Ascending aorta (tissue), 2 donors: ENCODE measurements at places on chromosomes 12 and 14.
A peak's percentile ranks its signal among the peaks of the same experiment; 100 is the strongest.

DNA sequence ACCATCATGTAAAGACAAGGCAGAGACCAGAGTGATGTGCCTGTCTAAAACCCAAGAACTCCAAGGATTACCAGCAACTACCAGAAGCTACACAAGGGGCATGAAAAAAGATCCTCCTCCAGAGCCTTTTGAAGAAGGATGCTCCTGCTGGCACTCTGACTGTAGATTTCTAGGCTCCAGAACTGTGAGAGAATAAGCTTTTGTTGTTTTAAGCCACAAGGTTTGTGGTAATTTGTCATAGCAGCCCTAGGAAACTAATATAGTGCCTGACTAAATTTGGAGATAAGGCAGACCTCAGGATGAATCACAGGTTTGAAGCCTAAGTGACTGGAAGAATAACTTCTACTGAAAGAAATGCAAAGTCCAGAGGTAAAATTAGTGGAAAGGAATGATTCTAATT lies 132.9 kb downstream of the CEP83 start:
- no peak overlapping the region for H3K27ac ChIP-seq
- DNase-seq = no peak
- H3K36me3 ChIP-seq = peaks cover 3% of the 10 kb centered on the region

DNA sequence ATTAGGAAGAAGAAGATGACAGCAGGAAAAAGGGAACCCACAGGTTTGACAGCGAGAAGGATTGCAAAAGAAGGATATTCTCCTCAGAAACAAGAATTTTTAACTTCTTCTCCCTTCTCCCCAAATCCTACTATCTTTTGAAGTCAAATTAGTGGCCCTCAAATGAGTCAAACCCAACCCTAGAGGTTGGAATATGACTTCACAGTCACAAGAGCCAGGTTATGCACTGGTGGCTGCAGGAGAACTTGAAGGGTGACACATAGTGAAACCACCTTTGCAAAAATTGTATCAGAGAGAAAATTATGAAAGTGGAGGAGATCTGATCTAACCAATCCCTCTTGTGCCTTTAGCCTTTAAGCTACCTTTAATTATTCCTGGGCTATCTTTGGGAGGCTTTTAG lies 386.2 kb upstream of the CCDC196 start:
- no peak for DNase-seq
- no peaks in the 10 kb centered on the region for H3K27me3 ChIP-seq
- H3K4me3 ChIP-seq = no peak overlapping the region

- H3K36me3 ChIP-seq = no peaks in the 10 kb centered on the region
- H3K27ac ChIP-seq = no peak overlapping the region
- H3K4me1 ChIP-seq = no peaks in the 10 kb centered on the region
Measured at GRCh38 chr12:43008953-43009845, 419.7 kb upstream of the PRICKLE1 start.

DNA sequence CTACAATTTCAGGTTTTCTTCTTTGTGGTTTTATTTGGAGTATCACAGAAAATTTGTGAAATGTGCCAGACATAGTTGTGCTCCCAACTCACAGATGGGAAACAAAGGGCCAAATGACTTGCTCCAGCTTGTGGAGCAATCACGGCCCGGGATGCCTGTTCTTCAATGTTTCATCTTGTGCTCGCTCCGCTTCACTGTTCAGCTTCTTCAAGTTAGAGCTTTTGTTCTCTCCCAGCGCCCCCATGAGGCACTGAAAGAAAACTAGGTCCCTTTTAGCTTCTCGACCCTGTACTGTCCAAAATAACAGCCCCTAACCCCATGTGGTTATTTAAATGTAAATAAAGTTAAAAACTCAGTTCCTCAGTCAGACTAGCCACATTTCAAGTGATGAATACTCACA lies 187.9 kb upstream of the STXBP6 start:
- no peaks in the 10 kb centered on the region for H3K27me3 ChIP-seq
- no peak for DNase-seq
- H3K36me3 ChIP-seq = no peaks in the 10 kb centered on the region
- no peak overlapping the region for H3K27ac ChIP-seq
- H3K4me3 ChIP-seq = no peak overlapping the region

DNA sequence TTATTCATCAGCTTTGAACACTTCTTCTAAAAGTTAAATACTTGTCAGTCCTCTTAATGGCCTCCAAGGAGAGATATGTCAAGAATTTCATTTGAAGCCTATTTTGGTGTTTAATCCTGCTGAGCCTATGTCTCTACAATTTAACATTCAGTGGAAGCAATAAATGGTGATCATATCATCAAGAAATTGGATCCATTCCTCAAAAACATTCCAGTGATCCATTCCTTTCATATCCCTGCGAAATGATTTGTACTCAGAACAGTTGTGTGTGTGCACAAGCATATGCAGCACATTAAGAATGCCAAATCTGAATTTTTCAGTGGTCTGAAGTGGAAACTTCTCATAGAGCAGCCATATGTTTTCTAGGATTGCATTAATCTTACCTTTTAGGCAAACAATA lies 373.7 kb upstream of the SYT1 start:
- no peaks in the 10 kb centered on the region for H3K36me3 ChIP-seq
- no peak for DNase-seq
- H3K4me1 ChIP-seq = no peaks in the 10 kb centered on the region

DNA sequence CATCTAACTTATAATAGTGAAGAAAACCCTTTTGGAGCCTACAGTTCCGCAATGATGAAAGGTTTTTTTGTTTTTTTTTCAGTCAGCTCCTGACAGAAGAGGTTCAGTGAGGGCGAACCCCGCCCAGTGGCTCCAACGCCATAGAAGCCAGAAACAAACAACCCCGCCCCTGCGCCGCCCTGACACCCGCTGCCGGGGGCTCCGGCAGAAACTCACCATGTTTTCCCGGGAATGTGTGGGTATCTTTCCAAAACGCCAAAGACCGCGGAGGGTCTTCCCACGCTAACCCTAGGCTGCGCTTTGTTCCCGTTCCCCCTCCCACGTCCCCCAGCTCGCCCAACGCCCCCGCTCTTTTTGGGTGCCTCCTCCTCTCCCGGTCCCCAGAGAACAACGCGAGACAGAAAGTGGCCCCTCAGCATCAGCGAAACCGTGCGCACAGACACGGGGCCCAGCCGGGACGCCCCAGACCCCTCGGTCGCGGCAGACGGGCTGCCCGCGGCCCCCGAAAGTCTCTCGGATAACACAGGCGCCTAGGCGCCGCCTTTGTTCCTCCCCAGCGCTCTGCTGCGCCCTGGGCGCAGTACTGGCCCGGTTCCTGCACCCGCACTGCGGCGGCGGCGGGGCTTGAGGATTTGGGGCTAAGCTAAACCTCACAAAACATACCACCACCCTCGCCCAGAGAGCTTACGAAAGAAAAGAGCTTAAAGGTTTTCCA lies 522 bp downstream of the TUBA1A start:
- H3K27ac ChIP-seq = peak overlapping the region; percentile 99
- H3K27me3 ChIP-seq = no peaks in the 10 kb centered on the region
- DNase-seq = peak; percentile 41
- peaks cover 33% of the 10 kb centered on the region for H3K36me3 ChIP-seq
- H3K4me1 ChIP-seq = peaks cover 10% of the 10 kb centered on the region

DNA sequence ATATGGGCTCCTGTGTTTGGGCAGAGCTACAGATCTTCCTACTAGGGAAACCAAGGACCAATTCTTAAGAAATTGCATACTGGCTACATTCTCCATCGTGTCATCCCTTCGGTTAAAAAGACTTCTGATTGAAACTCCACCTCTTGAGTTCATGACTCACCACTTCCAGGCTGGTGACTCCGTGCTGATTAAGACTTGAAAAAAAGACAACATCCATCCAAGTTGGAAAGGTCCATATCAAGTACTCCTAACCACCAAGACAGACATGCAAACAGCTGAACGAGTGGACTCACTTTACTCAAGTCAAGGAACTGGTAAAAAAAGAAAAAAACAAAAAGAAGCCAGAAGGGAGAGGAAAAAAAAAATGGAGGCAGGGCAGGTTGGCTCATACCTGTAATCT lies 63.4 kb downstream of the APOBEC1 start:
- DNase-seq = no peak
- no peak overlapping the region for H3K4me3 ChIP-seq
- no peaks in the 10 kb centered on the region for H3K4me1 ChIP-seq

- H3K27ac ChIP-seq = no peak overlapping the region
- H3K27me3 ChIP-seq = no peaks in the 10 kb centered on the region
- no peak for DNase-seq
- no peaks in the 10 kb centered on the region for H3K36me3 ChIP-seq
- H3K4me1 ChIP-seq = no peaks in the 10 kb centered on the region
Measured at GRCh38 chr12:47891356-47891755, 13.4 kb downstream of the VDR start.

- H3K36me3 ChIP-seq = no peaks in the 10 kb centered on the region
- H3K4me3 ChIP-seq = no peak overlapping the region
- no peak for DNase-seq
- H3K27me3 ChIP-seq = no peaks in the 10 kb centered on the region
- peaks cover 13% of the 10 kb centered on the region for H3K4me1 ChIP-seq
Measured at GRCh38 chr14:92585981-92586937, 72.7 kb downstream of the RIN3 start.

GRCh38 chr14:91780452-91780851 lies 48.6 kb upstream of the CATSPERB start:
- peaks cover 23% of the 10 kb centered on the region for H3K36me3 ChIP-seq
- no peak overlapping the region for H3K27ac ChIP-seq
- H3K27me3 ChIP-seq = no peaks in the 10 kb centered on the region
- no peak for DNase-seq
- no peaks in the 10 kb centered on the region for H3K4me1 ChIP-seq

GRCh38 chr12:79848339-79848738 lies 86.6 kb downstream of the PPP1R12A start:
- no peak for DNase-seq
- peaks cover 10% of the 10 kb centered on the region for H3K4me1 ChIP-seq
- no peaks in the 10 kb centered on the region for H3K27me3 ChIP-seq
- no peak overlapping the region for H3K4me3 ChIP-seq
- peaks cover 8% of the 10 kb centered on the region for H3K36me3 ChIP-seq
- H3K27ac ChIP-seq = no peak overlapping the region

GRCh38 chr12:25682421-25682820 lies 129.3 kb upstream of the LMNTD1 start:
- H3K27me3 ChIP-seq = no peaks in the 10 kb centered on the region
- no peaks in the 10 kb centered on the region for H3K36me3 ChIP-seq
- H3K4me1 ChIP-seq = no peaks in the 10 kb centered on the region
- no peak for DNase-seq

GRCh38 chr12:57099047-57099714 lies 10.3 kb downstream of the NAB2 start:
- no peak overlapping the region for H3K4me3 ChIP-seq
- H3K27me3 ChIP-seq = no peaks in the 10 kb centered on the region
- DNase-seq = no peak
